ENCODE measurements at places on chromosomes 2 and 18.

- no peak for DNase-seq
Observed at GRCh38 chr18:22233266-22233665, 63.9 kb downstream of the GATA6 start.

GRCh38 chr2:100819370-100820272, at the start of gene NPAS2:
NPAS2 (plus strand) TSS chr2:100820139; CDS start chr2:100904755, 84,616 bp downstream.
- DNase-seq = peak; percentile 7

DNA sequence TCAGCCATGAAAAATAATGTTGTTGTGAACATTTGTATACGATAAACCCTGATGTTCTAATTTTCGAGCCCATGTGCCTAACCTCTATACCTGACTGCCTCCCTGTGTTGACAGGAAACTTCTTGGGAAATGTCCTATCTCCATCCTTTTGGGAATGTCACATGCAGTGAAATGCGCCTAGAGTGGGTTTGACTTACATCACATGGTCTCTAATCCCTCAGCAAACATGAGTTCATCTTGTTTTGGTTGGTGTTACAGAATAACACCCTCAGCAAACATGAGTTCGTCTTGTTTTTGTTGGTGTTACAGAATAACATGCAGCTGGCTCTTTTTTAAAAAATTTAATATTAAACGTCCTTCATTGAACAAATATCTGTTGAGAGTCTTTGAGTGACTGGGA, 4.3 kb upstream of the UGT1A6 start:
- no peak for DNase-seq

DNA sequence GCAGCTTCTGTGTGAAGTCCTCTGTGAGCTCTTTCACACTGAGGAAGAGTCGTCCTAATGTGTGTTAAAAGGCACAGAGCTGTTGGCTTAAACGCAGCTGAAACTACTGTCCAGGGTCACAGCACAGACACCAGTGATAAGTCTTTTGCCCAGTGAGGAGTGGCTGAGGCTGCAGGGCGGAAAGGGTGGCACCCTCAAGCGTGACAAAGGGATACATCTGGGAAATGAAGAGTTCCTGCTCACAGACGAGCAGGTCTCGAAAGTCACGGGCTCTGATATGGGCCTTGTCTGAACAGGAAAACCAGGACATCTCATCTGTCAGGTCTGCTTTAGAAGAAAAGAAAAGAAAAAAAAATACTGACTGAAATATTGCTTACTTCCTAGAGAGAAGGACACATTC, 36.5 kb downstream of the TGIF1 start:
- DNase-seq = no peak

- no peak for DNase-seq
Observed at GRCh38 chr2:58063641-58064040, 17.0 kb downstream of the VRK2 start.

DNA sequence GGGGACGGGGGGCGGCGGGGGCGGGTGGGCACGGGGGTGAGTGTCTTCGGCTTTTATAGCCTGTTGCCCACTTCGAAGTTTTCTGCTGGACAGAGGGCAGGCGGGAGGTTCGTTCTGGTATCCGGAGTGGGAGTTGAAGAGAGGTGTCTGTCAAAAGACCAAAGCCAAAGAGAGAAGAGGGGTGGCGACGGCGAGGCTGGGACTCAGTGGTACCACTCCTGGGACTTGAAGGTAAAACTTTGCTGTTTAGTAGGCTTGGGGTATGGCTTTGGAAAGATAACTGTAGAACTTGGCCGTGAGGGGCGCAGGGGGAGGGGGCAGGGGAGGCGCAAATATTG, 215.8 kb upstream of the DTNA start:
- no peak for DNase-seq

DNA sequence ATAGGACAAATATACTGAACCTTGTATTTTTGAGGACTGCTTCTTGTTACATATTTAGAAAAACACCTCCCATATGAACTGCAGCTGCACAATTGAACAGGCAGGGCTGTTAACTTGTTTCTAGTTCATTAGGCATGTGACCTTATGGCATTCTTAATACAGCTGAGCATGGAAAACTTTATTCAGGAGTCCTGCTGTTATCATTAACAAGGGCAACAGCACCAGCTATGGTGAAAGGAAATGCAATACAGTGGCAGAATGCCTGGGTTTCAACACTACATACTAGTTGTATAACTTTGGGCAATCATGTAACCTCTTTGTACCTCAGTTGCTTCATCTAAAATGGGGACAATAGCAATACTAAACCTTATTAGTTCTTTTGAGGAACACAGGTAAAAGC, 71.8 kb downstream of the GDF7 start:
- DNase-seq = no peak

DNA sequence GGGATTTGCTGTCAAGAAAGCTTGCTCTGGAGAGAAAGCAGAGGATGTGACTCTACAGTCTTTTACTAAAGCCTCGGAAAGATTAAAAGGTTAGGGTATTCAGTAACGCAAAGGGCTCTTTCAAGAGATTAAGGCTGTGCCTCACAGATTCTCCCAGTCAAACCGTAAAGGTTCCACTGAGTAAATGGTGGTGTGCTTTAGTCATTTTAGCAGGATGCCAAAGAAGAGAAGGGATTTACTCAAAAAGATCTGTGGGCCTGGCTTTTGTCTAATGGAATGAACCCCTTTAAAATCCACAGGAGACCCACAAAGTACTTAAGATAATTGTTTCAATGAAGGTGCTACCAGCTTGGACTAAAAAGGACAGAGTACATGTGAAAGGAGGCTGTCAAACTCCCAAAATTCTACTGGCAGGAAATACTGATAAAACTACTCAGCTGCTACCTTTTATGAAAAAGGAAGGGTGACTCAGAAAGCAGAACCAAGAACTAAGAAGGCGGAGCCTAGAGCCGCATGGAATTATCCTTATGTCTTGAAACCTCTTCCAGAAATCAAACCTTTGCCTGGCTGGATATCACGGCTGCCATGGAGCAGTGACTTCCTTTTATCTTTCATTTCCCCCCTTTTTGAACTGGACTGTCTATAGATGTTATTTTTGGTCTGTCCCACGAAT, 670.2 kb upstream of the ZEB2 start:
- DNase-seq = no peak

DNA sequence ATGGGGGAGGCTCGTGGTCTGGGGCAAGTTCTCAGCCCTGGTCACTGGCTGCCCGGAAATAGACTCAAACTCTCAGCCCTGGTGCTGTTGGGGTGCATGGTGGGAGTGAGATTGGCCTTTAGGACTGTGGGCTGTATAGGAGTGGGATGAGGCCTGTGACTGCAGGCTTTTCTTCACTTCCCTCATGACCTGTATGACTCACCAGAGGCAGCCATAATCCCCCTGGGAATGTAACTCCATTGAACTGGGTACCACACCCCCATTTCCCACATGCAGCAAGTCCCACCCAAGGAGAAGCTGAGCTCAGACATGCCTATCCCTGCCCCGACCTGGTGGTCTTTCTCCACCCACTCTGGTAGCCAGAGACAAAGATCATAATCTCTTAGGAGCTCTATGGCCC, 177.7 kb upstream of the OSR1 start:
- DNase-seq = no peak

DNA sequence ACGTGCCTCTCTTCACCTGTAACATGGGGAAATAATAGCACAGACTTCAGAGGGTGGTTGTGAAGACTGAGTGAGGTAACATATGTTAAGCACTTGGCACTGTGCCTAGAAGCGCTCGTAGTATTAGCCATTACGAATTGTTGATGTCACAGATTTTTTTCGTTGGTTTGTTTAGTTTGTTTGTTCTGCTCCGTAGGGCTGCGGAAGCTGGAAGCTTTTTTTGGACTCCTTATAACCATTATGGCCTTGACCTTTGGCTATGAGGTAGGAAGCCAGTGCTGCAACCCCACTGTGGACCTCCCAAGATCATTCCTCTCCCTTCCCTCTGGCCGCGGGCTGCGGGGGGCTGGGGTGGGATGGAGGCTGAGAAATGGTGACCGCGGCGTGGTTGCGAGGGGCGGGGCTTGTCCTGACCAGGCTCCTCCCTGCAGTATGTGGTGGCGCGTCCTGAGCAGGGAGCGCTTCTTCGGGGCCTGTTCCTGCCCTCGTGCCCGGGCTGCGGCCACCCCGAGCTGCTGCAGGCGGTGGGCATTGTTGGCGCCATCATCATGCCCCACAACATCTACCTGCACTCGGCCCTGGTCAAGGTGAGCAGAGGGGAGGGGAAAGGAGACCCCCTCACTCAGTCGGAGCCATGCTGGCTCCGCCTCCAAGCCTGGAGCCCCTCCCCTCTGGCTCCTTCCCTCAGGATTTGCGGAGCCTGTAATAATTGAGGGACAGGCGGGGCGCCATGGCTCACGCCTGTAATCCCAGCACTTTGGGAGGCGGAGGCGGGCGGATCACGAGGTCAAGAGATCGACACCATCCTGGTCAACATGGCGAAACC, 5.5 kb downstream of the SLC11A1 start:
- DNase-seq = no peak

- no peak for DNase-seq
Observed at GRCh38 chr18:8890957-8891464, 185.7 kb downstream of the MTCL1 start.

DNA sequence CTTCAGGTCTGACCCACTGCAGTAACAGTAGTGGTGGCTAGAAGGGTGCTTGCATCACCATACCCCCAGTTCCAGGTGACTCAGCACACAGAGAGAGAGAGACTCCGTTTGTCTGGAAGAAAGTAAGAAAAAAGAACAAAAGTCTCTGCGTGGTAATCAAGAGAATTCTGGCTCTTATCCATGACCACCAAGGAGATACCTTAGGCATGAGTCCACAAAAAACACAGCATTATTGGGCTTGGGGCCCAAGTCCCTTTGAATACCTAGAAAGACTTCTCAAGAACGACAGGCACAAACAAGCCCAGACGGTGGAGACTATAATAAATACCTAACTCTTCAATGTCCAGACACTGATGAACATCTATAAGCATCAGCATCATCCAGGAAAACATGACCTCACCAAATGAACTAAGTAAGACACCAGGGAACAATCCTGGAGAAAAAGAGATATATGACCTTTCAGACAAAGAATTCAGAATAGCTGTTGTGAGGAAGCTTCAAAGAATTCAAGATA, 21.7 kb upstream of the BAZ2B start:
- DNase-seq = no peak

GRCh38 chr2:39664232-39664887, 1.4 kb upstream of the TMEM178A start:
- DNase-seq = no peak

DNA sequence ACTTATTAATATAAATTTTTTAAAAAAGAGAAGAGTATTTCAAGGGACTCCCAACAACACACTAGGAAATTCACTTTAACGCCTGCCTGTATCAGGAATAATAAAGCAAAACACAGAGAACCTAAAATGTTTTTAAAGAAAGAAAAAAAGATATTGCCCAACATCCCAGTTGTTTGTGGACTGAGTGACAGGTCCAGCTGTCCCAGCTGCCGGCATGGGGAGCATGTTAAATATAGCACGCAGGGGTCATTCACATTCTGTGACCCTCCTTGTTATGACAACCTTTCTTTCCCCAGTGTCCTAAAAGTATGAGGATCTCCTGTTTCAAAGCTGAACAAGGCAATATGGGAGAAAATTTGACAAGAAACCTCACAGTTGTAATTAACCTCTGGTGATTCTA, 4.4 kb downstream of the KLHL41 start:
- no peak for DNase-seq

DNA sequence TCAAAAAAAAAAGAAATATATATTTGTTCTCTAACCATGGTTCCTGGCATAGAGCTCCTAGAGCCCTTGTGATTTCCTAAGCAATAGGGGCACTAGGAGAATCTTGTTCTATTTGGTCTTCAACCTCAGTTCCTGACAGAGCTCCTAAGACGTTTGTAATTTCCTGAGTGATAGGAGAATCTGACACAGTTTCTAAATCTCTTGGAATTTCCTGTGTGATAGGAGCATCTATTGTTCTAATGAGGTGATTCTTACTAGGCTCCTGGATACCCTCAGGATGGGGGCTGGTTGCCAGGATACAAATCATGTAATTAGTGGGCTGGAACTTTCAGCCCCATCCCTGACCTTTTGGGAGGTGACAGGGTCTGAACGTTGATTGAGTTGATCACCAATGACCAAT, 245.8 kb downstream of the ZEB2 start:
- DNase-seq = no peak

- DNase-seq = peak; percentile 38
Observed at GRCh38 chr18:49052891-49053644, 102.3 kb upstream of the SMAD7 start.

GRCh38 chr2:10914272-10914693, 2.5 kb downstream of the KCNF1 start:
- DNase-seq = no peak

DNA sequence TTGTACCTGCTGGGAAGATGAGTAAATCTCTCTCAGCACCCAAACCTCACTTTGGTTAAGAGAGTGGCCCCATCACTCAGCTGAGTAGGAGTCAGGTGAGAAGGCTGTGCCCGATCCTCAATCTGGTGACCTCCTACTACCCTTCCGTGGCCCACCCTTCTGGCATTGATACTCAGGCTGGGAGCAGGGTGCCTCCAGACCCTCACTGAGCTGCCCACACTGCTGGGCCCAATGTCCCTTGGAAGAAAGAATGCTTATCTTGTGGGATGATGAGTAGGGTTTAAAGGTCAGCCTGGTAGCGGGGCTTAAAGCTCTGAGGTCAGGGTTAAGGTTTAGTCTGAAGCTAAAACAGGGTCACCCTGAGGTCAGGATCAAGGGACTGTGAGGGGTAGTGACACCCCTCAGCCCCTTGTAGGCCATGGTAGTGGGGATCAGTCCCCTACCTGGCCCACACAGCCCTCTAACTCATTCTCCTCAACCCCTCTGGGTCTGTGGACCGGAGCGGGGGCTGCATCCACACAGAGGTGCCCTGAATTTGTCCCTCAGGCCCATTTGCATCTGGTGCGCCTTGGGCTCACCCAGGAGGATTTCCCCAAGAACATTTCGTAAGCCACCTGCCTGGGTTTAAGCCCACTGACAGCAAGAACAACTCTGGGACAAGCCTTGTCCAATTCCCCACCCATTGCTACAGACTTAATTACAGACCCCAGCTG, 123.8 kb downstream of the CYP26B1 start:
- no peak for DNase-seq

DNA sequence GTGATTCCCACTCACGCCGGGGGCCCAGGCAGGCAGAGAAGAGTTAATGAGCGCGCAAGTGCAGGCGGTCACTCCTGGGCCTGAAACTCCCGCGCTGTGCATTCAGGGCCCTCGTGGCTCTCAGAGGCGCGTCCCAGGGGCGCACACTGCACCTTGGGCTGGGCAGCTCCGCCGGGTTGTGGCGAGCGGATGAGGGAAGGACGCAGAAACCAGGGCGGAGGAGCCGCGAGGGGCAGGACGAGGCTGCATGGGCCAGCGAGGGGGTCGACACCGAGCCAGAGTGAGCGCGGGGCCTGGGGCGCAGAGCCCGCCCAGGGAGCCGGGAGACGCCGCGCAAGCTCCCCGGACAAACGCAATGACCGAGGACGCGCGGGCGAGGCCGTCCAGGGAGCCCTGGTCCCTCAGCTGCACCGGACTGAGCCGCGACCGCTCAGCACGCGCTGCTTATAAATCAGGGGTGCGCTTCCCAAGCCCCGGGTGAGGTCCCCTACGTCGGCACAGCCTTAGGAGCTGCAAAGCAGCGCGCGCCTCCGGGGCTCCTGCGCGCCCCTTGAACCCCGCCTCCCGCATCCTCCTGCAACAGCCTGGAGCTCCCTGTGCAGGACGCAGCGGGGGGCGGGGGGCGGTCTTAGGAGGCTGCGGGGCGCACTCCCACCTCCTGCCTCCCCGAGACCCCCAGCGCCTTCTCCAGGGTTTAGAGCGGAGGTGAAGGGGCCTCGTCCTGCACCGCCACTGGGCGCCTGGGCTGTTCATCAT, 180.2 kb upstream of the ALKAL2 start:
- DNase-seq = no peak
